ENCODE measurements at places on chromosomes 12 and 14.

GRCh38 chr12:90193500-90193899, 484.9 kb upstream of the ATP2B1 start:
- no peak for DNase-seq

- no peak for DNase-seq
Observed at GRCh38 chr12:80710727-80711449, 3.5 kb downstream of the MYF6 start.

DNA sequence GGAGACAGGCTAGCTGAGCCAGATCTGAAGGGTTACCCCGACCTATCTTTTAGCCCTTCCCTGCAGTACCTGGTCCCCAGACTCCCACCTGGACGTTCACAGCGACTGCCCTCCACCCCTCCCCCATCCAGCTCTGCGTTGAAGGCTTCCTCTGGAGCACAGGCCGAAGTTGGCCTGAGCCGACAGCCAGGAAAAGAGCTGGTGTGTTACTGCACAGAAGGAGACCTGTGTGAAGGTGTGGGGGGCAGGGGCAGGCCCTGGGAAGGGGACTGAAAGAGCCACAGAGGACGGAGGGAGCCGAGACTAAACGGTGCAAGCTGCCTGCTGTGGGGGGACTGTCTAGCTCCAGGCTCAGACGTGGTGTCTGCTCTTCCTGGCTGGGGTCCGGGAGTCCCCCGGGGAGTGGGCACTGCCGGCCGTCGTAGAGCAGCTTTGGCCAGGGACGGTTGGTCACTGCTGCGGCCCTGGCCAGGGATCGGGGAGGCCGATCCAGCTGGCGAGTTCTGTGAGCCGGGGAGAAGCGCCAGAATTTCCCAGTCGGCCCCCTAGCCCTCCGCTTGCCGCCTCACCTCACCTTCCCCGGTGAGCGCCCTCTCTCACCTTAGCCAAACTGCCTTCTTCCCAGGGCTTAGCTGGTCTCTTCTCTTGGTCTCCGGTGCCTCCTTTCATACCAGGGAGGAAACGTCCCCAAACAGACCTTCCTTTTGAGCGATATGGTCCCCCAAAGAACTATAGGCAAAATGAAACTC, 899 bp upstream of the COL2A1 start:
- no peak for DNase-seq

DNA sequence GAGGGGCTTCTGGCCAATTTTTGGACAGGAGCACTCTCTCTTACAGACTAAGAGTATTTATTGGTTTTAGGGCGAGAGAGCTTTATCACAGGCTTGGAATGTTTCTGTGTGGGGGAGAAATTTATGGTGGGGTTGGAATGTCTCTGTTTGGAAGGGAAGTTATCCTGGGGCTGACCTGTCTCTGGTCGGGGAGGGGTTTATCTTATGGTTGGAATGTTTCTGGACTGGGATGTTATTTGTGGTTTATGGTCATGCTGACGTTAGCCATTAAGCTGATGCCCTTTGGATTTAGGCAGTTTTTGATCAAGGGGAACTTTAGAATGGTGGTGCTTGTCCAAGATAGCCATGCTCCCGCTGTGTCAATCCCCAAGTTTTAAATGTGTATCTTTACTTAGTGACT, 614.8 kb downstream of the DIO2 start:
- DNase-seq: no peak

DNA sequence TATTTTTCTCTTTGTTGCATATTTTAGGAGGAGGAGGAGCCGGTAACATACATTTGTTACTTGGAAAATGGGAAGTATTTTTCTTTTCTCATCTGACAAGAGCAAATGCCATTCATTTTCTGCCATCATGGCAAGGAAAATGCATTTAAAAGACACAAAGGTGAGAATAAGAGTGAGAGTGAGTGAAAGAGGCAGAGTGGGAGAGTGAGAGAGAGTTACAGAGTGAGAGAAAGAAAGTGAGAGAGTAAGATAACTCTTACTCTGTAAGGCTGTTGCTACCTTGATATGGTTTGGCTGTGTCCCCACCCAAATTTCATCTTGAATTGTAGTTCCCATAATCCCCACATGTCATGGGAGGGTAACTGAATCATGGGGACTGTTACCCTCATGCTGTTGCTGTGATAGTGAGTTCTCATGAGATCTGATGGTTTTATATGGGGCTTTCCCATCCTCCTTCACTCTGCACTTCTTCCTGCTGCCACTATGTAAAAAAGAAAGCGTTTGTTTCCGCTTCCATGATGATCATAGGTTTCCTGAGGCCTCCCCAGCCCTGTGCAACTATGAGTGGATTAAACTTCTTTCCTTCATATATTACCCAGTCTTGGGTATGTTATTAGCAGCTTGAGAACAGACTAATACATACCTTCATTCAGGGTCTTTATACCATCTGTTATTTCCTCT, 64.2 kb downstream of the ASCL1 start:
- no peak for DNase-seq

- no peak for DNase-seq
Observed at GRCh38 chr12:128903236-128903635, 50.0 kb downstream of the GLT1D1 start.

DNA sequence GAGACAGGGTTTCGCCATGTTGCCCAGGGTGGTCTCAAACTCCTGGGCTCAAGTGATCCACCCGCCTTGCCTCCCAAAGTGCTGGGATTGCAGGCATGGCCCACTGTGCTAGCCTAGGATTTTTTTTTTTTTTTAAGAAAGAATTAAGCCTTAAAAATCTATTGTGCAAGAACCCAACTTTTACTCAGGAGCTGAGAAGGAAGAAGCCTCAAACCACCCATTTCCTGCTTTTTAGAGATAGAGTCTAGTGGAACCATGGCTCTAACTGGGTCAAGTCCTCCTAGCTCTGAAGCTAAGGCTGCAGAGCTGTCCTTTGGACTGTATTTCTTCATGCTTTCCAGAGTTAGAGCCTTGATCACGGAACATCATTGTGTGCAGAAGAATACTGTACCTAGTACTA, 1.3 kb upstream of the TSFM start:
- DNase-seq: no peak
